ENCODE measurements at places on chromosomes 13 and 19.

DNA sequence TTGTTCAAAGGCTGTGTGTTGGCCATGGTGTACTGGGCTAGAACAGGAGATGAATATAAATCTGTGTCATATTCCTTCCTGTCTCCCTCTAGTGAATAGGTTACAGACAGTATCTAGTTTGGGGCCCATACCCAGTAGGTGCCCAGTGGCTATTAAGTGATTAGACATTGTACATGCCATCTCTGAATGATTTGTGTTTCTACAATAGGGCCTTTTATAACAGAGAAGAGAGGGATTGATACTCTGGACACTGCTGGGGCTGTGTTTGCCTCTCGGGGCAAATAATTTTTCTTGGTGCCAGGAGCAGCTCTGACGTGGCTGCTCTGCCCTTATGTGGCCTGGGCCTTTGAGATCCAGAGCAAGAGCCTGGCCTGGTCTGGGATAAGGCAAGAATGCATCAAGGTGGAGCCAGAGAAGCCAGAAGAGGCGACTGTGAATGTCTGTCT, 403.1 kb downstream of the SPRY2 start:
- H3K27me3 ChIP-seq = no peaks in the 10 kb centered on the region
- H3K36me3 ChIP-seq = no peaks in the 10 kb centered on the region
- H3K4me3 ChIP-seq = no peak overlapping the region
- no peak overlapping the region for H3K27ac ChIP-seq
- H3K4me1 ChIP-seq = no peaks in the 10 kb centered on the region

GRCh38 chr19:1275976-1276627, 772 bp downstream of the FAM174C start:
- peaks cover 54% of the 10 kb centered on the region for H3K36me3 ChIP-seq
- peak overlapping the region; percentile 93 for H3K27ac ChIP-seq
- H3K27me3 ChIP-seq = no peaks in the 10 kb centered on the region
- H3K4me1 ChIP-seq = peaks cover 56% of the 10 kb centered on the region

DNA sequence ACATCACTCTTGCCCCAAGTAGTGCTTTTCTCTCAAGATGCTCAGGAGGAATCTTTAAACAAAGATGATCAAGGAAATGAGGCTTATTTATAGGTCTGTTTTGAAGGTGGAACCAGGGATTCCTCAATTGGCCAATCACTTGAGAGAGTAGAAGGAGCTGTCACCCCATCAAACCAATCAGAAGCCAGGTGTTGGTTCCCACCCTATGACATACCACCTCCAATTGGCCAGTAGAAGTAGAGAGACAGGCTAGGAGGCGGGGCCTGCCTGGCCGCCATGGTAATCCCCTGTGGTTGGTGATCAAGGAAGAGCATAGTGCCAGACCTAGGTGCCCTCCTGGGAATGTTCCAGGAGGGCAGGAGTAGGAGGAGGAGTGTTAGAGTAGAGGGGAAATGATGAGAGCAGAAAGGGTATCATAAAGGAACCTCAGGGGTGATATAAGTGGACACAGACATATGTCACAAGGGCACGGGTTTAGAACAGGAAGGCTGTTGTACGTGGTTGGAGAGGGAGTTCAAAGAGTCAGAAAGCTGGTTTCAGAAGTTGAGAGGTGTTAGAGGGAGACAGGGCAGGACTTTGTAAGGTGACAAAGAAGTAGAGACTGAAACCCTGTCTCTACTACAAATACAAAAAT, 10.5 kb downstream of the PMIS2 start:
- peaks cover 7% of the 10 kb centered on the region for H3K27me3 ChIP-seq
- no peak overlapping the region for H3K4me3 ChIP-seq
- H3K27ac ChIP-seq = no peak overlapping the region
- H3K4me1 ChIP-seq = no peaks in the 10 kb centered on the region

GRCh38 chr19:42466521-42467182, 23.9 kb upstream of the CXCL17 start:
- H3K36me3 ChIP-seq = no peaks in the 10 kb centered on the region
- H3K4me1 ChIP-seq = peaks cover 53% of the 10 kb centered on the region
- no peaks in the 10 kb centered on the region for H3K27me3 ChIP-seq
- no peak for DNase-seq

- DNase-seq = no peak
- no peak overlapping the region for H3K27ac ChIP-seq
- no peak overlapping the region for H3K4me3 ChIP-seq
- no peaks in the 10 kb centered on the region for H3K36me3 ChIP-seq
These were observed 25.1 kb upstream of the CEBPG start for GRCh38 chr19:33348301-33349010.

DNA sequence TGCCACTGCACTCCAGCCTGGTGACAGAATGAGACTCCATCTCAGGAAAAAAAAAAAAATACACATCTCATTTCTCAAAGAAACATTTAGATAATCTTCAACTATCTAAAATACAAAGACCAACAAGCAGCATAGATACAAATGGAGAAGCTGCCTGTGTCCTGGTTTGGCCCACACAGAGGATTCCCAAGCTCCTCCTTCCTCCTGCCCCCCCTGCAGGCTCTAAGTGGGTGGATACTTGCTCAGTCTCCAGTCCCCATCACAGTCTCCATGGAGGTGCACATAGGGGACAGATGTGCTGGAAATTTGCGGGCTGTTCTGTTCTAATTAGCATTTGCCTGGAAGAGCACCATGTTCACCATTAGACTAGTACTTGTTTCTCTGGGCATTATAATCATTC, 59.9 kb downstream of the ABCC4 start:
- no peaks in the 10 kb centered on the region for H3K27me3 ChIP-seq
- no peak for DNase-seq
- H3K36me3 ChIP-seq = no peaks in the 10 kb centered on the region
- no peak overlapping the region for H3K4me3 ChIP-seq

GRCh38 chr19:7706955-7707456, 5.1 kb upstream of the FCER2 start:
- no peak for DNase-seq

- no peak overlapping the region for H3K27ac ChIP-seq
- H3K27me3 ChIP-seq = no peaks in the 10 kb centered on the region
- DNase-seq = no peak
- no peak overlapping the region for H3K4me3 ChIP-seq
- H3K36me3 ChIP-seq = no peaks in the 10 kb centered on the region
- H3K4me1 ChIP-seq = peaks cover 13% of the 10 kb centered on the region
These were observed 10.5 kb downstream of the CYTH2 start for GRCh38 chr19:48479686-48480085.

DNA sequence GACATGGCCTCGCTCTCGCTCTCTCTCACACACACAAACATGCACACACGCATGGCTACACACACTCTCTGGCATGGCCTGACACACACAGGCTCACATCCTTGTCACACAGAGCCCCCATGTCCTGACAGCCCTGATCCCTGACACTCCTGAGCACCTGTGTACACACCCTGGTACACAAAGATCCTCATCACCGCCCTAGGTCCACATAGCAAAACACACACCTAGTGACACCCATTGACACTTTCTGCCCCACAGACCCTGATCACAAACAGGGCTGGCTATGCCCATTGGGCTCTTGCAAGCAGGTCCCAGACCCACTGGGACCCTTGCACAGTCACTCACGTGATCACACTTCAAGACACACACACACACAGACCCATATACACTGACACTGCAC, 4.0 kb upstream of the NFIX start:
- H3K27ac ChIP-seq = no peak overlapping the region
- H3K36me3 ChIP-seq = no peaks in the 10 kb centered on the region
- no peaks in the 10 kb centered on the region for H3K27me3 ChIP-seq
- DNase-seq = no peak
- no peak overlapping the region for H3K4me3 ChIP-seq

GRCh38 chr19:1913781-1914577, 8.8 kb downstream of the ADAT3 start:
- H3K27me3 ChIP-seq = no peaks in the 10 kb centered on the region
- no peak for DNase-seq
- peaks cover 18% of the 10 kb centered on the region for H3K4me1 ChIP-seq
- no peak overlapping the region for H3K27ac ChIP-seq

DNA sequence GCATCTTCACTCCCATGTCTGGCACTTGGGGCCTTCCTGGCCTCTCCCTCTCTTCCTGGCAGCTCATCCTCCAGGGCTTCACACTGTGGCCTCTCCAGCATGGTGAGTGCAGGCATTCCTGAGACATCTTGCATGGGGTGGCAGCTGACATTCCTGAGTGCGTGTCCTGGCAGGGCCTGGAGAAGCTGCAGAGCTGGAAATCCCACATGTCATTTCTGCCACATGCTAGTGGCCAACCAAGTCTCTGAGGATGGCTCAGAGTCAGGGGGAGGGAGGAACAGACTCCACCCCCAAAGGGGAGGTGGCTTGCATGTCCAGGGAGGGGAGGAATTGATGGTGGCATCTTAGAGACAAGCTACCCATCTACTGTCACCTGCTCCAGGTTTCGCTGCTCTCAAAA, 41.6 kb upstream of the AMER2 start:
- no peaks in the 10 kb centered on the region for H3K36me3 ChIP-seq
- no peak overlapping the region for H3K27ac ChIP-seq
- H3K4me3 ChIP-seq = no peak overlapping the region

GRCh38 chr19:10259162-10259905, 7.3 kb downstream of the MRPL4 start:
- H3K36me3 ChIP-seq = no peaks in the 10 kb centered on the region
- no peak overlapping the region for H3K27ac ChIP-seq
- no peak overlapping the region for H3K4me3 ChIP-seq
- peaks cover 3% of the 10 kb centered on the region for H3K4me1 ChIP-seq
- DNase-seq = peak; percentile 90
- no peaks in the 10 kb centered on the region for H3K27me3 ChIP-seq

DNA sequence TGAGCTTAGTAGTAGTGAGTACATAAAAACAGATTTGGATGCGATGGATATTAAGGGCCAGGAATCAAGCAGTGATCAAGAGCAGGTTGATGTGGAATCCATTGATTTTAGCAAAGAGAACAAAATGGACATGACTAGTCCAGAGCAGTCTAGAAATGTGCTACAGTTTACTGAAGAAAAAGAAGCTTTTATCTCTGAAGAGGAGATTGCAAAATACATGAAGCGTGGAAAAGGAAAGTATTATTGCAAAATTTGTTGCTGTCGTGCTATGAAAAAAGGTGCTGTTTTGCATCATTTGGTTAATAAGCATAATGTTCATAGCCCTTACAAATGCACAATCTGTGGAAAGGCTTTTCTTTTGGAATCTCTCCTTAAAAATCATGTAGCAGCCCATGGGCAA, 11.4 kb downstream of the CHAMP1 start:
- no peak for DNase-seq
- H3K36me3 ChIP-seq = peaks cover 1% of the 10 kb centered on the region
- no peaks in the 10 kb centered on the region for H3K27me3 ChIP-seq

GRCh38 chr13:65679240-65679639, 1550.9 kb downstream of the PCDH9 start:
- no peaks in the 10 kb centered on the region for H3K36me3 ChIP-seq
- H3K27ac ChIP-seq = no peak overlapping the region
- no peaks in the 10 kb centered on the region for H3K4me1 ChIP-seq
- H3K4me3 ChIP-seq = no peak overlapping the region

DNA sequence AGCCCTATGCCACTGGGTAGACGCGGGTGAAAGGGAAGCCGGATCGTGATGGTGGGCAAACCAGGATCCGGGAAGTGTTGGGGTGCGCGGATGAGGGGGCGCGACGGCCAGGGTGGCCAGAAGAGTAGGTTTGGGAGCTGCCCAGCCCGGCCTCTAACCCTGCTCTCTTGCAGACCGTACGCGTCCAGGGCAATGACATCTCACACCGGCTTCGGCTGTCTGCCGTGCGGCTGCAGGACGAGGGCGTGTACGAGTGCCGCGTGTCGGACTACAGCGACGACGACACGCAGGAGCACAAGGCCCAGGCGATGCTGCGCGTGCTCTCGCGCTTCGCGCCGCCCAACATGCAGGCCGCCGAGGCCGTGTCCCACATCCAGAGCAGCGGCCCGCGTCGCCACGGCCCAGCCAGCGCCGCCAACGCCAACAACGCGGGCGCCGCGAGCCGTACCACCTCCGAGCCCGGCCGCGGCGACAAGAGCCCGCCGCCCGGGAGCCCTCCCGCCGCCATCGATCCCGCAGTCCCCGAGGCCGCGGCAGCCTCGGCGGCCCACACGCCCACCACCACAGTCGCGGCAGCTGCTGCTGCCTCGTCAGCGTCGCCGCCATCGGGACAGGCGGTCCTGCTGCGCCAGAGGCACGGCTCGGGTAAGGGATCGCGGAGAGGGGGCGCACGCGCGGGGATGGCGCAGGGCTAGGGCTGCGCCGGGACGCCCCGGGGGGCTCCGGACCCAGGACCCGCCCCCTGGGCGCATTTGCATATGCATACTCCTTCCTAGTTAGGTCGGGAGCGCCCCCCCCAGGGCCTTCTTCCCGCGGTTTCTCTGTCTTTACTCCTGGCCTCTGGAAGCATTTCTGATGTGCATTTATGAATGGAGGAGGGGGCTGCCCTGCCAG, 4.1 kb downstream of the VSTM2B start:
- H3K27ac ChIP-seq = no peak overlapping the region
- H3K4me1 ChIP-seq = peaks cover 19% of the 10 kb centered on the region
- DNase-seq = no peak
- H3K27me3 ChIP-seq = peaks cover 4% of the 10 kb centered on the region

DNA sequence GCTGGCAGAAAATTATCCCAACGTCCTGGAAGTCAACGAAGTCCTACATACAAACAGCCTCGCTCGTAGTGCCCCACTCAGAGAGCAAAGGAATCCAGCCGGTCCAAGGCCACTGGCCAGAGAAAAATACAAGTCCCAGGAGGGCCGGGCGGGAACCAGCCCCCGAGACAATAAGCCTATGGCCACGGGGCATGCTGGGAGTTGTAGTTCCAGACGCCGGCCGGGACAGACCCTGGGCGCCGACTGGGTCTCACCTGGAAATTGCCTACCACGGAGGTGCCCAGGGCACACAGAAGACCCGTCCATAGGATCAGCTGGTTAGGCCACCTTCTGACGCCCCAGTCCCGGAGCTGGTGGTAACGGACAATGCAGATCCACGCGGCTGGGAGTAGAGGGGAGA, 5.4 kb downstream of the TMEM150B start:
- H3K4me3 ChIP-seq = no peak overlapping the region
- H3K27me3 ChIP-seq = no peaks in the 10 kb centered on the region
- H3K36me3 ChIP-seq = no peaks in the 10 kb centered on the region
- no peak overlapping the region for H3K27ac ChIP-seq

GRCh38 chr19:5978606-5979552, 939 bp upstream of the RANBP3 start:
- no peaks in the 10 kb centered on the region for H3K27me3 ChIP-seq
- H3K4me3 ChIP-seq = peak overlapping the region; percentile 91
- peaks cover 9% of the 10 kb centered on the region for H3K36me3 ChIP-seq
- DNase-seq = no peak
- H3K27ac ChIP-seq = peak overlapping the region; percentile 91
- peaks cover 38% of the 10 kb centered on the region for H3K4me1 ChIP-seq

DNA sequence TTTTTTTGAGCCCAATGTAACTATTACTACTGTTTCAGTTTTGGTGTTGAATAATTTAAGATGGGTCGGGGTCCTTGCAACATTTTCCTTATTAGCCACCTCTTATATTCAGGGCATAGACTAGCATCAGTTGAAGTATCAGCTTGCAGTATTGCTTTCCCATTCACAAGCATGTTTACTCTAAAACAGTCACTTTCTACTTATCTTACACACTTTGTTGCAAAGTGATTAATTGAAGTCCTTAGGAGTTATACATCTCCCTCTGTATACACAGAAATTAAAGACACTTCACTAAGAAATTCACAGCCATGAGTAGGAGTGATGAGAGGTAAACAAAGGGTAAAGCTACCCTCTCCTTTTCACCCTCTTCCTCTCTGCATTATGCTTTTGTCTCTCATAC, 27.6 kb downstream of the SLAIN1 start:
- H3K36me3 ChIP-seq = peaks cover 2% of the 10 kb centered on the region
- H3K27me3 ChIP-seq = no peaks in the 10 kb centered on the region
- no peak overlapping the region for H3K27ac ChIP-seq
- no peaks in the 10 kb centered on the region for H3K4me1 ChIP-seq
